KG1 (cell line): ENCODE measurements at places on chromosomes 12 and 14.

DNA sequence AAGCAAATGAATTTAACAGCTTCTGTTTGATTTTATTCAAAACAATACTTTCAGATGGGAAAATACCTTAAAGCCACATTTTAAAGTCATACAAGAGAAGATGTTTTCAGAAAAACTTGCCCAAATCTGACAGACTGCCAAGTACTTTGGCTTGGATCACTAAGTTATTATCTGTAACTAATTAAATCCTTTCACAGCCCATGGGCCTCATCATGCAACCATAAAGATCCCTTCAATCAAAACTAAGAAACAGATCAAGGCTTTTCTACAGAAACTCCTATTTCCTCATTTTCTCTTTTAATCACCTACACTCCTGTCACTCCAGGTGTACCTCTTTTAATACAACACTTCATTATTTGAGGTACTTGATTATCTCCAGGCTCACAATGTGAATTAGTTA lies 28.1 kb downstream of the BLTP3B start:
- no peak for DNase-seq

GRCh38 chr12:50598321-50598862 lies 93.6 kb downstream of the DIP2B start:
- DNase-seq, result no peak

DNA sequence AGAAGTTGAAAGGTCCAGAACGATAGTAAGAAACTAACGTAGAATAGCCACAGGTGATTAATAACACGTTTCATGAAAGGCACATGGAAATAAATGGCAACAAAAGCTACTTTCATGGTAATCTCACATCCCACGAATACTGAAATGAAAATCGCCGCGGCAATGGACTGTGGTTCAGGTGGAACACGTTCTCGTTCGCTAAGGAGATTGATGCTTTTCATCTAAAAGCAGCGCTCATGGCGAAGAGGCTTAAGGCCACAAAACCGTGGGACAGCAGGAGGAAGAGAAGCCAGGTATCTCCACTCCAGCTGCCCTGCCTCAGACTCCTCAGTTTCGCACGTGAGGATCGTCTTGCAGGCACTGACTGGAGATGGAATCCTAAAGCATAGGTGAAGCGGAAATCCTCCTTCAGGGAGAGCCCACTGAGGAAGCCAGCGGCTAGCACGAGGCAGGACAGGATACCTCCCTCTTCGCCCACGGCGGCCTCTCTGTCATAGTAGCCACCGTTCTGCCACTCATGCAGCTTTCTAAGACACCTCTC lies 696 bp upstream of the GPHN start:
- DNase-seq, result no peak

- no peak for DNase-seq
Measured at GRCh38 chr12:116656306-116656705, 81.6 kb downstream of the SPRING1 start.

DNA sequence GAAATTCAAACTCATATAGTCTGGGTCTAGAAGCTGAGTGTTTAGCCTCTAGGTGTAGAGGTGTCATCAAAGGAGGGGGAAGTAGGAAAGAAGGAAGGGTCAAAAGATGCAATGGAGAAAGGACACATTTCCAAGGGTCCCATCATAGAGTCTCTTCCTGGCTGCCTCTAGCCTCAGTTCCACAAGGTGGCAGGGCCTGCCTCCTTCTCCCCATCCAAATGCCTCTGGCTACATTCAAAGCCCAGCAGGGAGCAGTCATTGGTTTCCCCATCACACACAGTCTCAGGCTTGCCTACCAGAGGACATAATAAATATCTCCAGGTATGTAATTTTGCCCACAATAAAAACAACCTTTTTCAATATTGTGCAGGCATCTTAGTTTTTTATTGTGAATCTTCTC lies 2.1 kb upstream of the CCT2 start:
- no peak for DNase-seq

- no peak for DNase-seq
Measured at GRCh38 chr12:27841392-27841882, 61.4 kb upstream of the MANSC4 start.

GRCh38 chr14:51650716-51651387 lies 858 bp upstream of the FRMD6 start:
- DNase-seq, result no peak

GRCh38 chr12:39503439-39503838 lies 60.5 kb upstream of the KIF21A start:
- no peak for DNase-seq

GRCh38 chr12:58725400-58726105 lies 194.8 kb downstream of the LRIG3 start:
- no peak for DNase-seq

GRCh38 chr14:33249233-33249820 lies 310.6 kb downstream of the NPAS3 start:
- no peak for DNase-seq
